ENCODE measurements at places on chromosomes 7 and 10. TPM values are rescaled to one million over a fixed set of nuclear protein-coding genes. Genes with fewer than 3 reads are reported as not detected.

The CALCR gene
- not detected for total RNA-seq

The RNF32 gene
- total RNA-seq, result 0.54 TPM

The SLC12A9 gene
- total RNA-seq, result 26.7 TPM

The CALHM1 gene
- total RNA-seq, result not detected

The MALRD1 gene
- total RNA-seq, result 0.33 TPM

The KLLN gene
- 0.65 TPM for total RNA-seq

The CPVL gene
- total RNA-seq, result 11.4 TPM

The CYP3A5 gene
- total RNA-seq, result under 0.01 TPM

The CCL24 gene
- total RNA-seq, result not detected

The TCF7L2 gene
- total RNA-seq, result 3.9 TPM

The PRRT4 gene
- total RNA-seq, result 0.98 TPM
